ENCODE measurements at places on chromosomes 1 and 21. TPM values are rescaled to one million over a fixed set of nuclear protein-coding genes. Genes with fewer than 3 reads are reported as not detected.

CYP4B1 gene
- total RNA-seq, result 0.17 TPM

KRTAP19-3 gene
- total RNA-seq, result not detected

ZNF683 gene
- not detected for total RNA-seq

XCL1 gene
- total RNA-seq, result not detected

ATAD3C gene
- 1.5 TPM for total RNA-seq

OLIG2 gene
- total RNA-seq, result not detected

S100A12 gene
- total RNA-seq, result not detected

TINAGL1 gene
- 719 TPM for total RNA-seq

TMCC2 gene
- 1.9 TPM for total RNA-seq

IGSF3 gene
- 29.4 TPM for total RNA-seq

PDC gene
- total RNA-seq, result not detected

OR2L13 gene
- not detected for total RNA-seq

Measured in dermis blood vessel endothelial cell (primary cell).